Tibial nerve (tissue), 4 donors: ENCODE measurements at places on chromosomes 2 and 18. TPM values are rescaled to one million over a fixed set of nuclear protein-coding genes. Genes with fewer than 3 reads are reported as not detected.

DNA sequence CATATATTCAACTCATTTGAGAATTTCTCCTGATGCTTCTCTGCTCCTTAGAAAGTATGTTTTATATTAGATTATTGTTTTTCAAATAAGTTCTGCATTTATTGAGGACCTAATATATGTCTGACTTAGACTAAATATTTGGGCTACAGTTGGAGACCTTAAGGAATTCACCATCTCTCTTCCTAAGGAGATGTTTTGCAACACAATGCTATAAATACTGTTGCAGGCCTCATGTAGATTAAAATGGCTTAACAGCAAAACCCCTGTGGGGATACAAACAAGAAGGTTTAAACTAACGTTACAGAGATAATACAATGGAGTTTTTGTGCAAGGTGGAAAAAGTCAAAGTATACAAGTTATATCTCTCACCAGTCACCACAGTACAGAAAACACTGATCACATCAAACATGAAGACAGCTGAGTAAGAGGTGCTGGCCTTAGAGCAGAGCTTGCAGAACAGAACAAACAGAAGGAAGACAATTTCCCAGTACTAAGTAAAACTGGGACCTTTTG lies 20.1 kb upstream of the BMPR2 start:
- no peaks in the 10 kb centered on the region for H3K4me1 ChIP-seq
- no peak for DNase-seq
- H3K36me3 ChIP-seq, result no peaks in the 10 kb centered on the region
- H3K27ac ChIP-seq, result no peak overlapping the region
- H3K4me3 ChIP-seq, result no peak overlapping the region
- H3K27me3 ChIP-seq, result no peaks in the 10 kb centered on the region

TMEM198 gene
- total RNA-seq, result 2.4 TPM

DNA sequence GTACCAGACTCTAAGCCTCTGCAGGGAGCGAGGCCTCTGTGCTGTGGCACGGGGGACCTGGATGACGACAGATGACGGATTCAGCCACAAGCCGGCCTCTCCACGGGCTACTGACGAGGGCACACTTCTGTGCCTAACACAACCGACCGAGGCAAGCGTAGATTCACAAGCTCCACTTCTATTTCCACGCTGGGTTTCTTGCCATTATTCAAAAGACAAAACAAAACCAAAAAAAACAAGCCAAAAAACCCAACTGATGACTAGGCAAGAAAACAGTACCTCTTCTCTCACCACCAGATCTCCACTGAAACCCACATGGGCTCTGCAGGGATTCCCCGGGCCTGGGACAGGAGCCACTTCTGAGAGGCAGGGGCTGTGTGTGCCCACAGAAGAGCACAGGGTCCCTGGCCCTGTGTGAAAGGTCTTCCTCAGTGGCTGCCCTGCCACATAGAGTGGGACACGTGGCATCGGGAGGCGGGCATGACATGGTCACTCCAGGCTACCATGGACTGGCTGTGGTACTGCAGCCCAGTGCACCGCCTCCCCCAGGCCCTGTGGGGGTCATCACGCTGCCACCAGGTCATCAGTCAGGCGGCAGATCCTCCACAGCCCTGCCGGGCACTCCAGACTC lies 254.7 kb downstream of the HDAC4 start:
- no peak for DNase-seq
- H3K27me3 ChIP-seq, result no peaks in the 10 kb centered on the region
- H3K4me1 ChIP-seq, result no peaks in the 10 kb centered on the region
- peaks cover 80% of the 10 kb centered on the region for H3K36me3 ChIP-seq
- no peak overlapping the region for H3K4me3 ChIP-seq
- no peak overlapping the region for H3K27ac ChIP-seq

DNA sequence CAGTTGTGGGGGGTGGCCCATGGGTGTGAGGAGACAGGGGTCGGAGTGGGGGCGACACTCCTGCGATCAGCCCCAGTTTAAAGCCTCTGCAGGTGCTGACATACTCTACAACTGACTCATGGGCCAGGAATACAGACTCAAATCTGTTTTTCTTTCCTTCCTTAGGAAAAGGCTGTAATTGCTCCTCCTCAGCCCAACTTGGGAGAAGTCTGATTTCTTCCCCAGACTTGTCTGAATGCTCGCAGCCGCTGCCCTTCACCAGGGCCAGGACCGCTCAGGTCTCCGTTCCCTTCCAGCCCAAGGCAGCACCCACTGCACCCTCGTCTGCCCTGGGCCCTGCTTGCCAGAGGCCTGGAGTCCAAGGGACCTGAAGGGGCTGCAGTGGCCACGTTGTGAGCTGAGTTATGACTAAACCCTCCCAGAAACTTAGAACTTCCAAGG lies 41.3 kb downstream of the RHOB start:
- H3K4me1 ChIP-seq, result peaks cover 57% of the 10 kb centered on the region
- no peaks in the 10 kb centered on the region for H3K36me3 ChIP-seq
- H3K4me3 ChIP-seq, result no peak overlapping the region
- H3K27ac ChIP-seq, result peak overlapping the region; percentile 15
- no peaks in the 10 kb centered on the region for H3K27me3 ChIP-seq

IFIH1 gene
- 12.5 TPM for total RNA-seq

GRCh38 chr2:233147136-233147828 lies 87.1 kb downstream of the INPP5D start:
- H3K36me3 ChIP-seq, result no peaks in the 10 kb centered on the region
- no peaks in the 10 kb centered on the region for H3K27me3 ChIP-seq
- H3K4me1 ChIP-seq, result no peaks in the 10 kb centered on the region
- no peak for DNase-seq
- H3K27ac ChIP-seq, result no peak overlapping the region
- H3K4me3 ChIP-seq, result no peak overlapping the region

- no peaks in the 10 kb centered on the region for H3K27me3 ChIP-seq
- no peaks in the 10 kb centered on the region for H3K4me1 ChIP-seq
- no peak for DNase-seq
- no peak overlapping the region for H3K27ac ChIP-seq
- H3K4me3 ChIP-seq, result no peak overlapping the region
- H3K36me3 ChIP-seq, result no peaks in the 10 kb centered on the region
Measured at GRCh38 chr2:64819774-64820688, 166.3 kb upstream of the SERTAD2 start.

- no peaks in the 10 kb centered on the region for H3K4me1 ChIP-seq
- DNase-seq, result no peak
- H3K27ac ChIP-seq, result no peak overlapping the region
- no peaks in the 10 kb centered on the region for H3K27me3 ChIP-seq
- no peak overlapping the region for H3K4me3 ChIP-seq
Measured at GRCh38 chr2:106685180-106685897, 198.2 kb downstream of the CD8B2 start.

DNA sequence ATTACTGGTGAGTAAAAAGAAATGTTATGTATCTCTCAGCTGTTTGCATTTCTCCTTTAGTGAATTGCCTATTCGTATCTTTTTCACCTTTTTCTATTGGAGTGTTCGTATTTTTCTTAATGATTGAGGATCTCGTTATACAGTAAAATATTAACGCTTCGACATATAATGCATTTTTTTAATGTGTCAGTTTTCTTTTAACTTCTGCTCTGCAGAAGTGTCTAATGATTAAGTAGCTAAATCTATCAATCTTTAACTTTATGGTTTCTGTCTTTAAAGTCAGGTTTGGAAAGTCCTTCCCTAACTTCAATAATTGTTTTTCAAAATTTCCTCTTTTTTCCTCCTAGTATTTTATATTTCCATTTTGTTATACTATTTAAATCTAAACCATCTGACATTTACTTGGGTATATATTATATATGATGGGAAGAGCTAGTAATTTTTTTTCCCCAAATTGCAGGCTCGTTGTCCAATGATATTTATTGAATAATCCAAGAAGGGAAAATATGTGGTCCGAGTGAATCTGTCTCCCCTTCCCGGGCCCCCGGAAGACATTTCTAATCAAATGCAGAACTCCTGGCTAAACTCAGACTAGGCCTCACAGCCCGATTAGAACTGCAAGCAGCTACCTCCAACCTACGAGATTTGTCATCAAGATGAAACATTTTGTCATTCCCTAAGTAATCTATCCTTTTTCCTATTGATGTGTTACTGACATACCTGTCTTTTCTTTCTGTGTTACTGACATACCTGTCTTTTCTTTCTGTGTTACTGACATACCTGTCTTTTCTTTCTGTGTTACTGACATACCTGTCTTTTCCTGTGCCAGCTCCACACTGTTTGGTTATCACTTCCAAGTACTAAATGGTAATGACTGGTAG lies 17.2 kb downstream of the PCBP1 start:
- H3K36me3 ChIP-seq, result no peaks in the 10 kb centered on the region
- H3K27ac ChIP-seq, result peak overlapping the region; percentile 61
- H3K4me3 ChIP-seq, result no peak overlapping the region
- no peak for DNase-seq

AFF3 gene
- 18.4 TPM for total RNA-seq

GRCh38 chr18:2538844-2539243 lies 32.5 kb downstream of the METTL4 start:
- H3K36me3 ChIP-seq, result no peaks in the 10 kb centered on the region
- no peak for DNase-seq
- H3K27me3 ChIP-seq, result no peaks in the 10 kb centered on the region

BMP10 gene
- not detected for total RNA-seq

GRCh38 chr2:96895746-96896651 lies 26.1 kb upstream of the SEMA4C start:
- H3K4me3 ChIP-seq, result no peak overlapping the region
- DNase-seq, result no peak
- H3K27me3 ChIP-seq, result no peaks in the 10 kb centered on the region
- H3K27ac ChIP-seq, result peak overlapping the region; percentile 47

DNA sequence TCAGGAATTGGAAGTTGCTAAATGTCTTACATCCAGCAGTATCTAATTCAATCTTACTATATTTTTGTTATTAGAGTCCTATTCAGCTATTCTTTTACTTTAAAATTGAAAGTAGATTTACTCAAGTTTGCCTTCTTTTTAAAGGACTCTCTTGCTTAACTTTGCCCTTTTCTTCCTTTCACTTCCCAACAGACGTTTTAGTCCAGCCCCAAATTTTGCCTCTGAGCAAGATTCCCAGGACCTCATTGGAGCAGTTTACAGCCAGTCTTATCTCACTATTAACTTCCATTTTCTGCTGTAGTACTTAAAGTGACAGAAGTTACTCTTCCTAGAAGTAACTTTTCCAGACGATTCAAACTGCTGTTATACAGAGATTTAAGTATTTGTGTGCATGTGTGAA lies 1.7 kb upstream of the PRKD3 start:
- H3K36me3 ChIP-seq, result no peaks in the 10 kb centered on the region
- peak overlapping the region; percentile 57 for H3K4me3 ChIP-seq
- no peaks in the 10 kb centered on the region for H3K27me3 ChIP-seq
- peaks cover 39% of the 10 kb centered on the region for H3K4me1 ChIP-seq
- peak overlapping the region; percentile 95 for H3K27ac ChIP-seq

DNA sequence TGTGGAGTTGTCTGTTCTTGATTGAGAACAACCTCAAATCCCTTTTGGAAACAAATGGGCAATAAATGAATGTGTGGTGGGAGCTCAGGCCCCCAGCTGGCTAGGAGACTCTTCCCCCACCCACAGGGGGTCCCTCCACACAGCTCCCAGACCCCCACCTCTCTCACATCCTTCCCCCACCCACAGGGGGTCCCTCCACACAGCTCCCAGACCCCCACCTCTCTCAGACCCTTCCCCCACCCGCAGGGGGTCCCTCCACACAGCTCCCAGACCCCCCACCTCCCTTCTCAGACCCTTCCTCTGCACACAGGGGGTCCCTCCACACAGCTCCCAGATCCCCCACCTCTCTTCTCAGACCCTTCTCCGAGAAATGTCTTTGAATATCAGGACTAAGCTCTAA lies 79.0 kb upstream of the CTDP1 start:
- no peaks in the 10 kb centered on the region for H3K27me3 ChIP-seq
- peaks cover 6% of the 10 kb centered on the region for H3K4me1 ChIP-seq
- H3K27ac ChIP-seq, result no peak overlapping the region
- no peak overlapping the region for H3K4me3 ChIP-seq

GRCh38 chr2:10276481-10277292 lies 26.0 kb upstream of the HPCAL1 start:
- H3K27me3 ChIP-seq, result no peaks in the 10 kb centered on the region
- no peak for DNase-seq
- H3K4me1 ChIP-seq, result peaks cover 14% of the 10 kb centered on the region
- no peaks in the 10 kb centered on the region for H3K36me3 ChIP-seq
- H3K4me3 ChIP-seq, result no peak overlapping the region
- no peak overlapping the region for H3K27ac ChIP-seq

SIGLEC15 gene
- 4.7 TPM for total RNA-seq

DNA sequence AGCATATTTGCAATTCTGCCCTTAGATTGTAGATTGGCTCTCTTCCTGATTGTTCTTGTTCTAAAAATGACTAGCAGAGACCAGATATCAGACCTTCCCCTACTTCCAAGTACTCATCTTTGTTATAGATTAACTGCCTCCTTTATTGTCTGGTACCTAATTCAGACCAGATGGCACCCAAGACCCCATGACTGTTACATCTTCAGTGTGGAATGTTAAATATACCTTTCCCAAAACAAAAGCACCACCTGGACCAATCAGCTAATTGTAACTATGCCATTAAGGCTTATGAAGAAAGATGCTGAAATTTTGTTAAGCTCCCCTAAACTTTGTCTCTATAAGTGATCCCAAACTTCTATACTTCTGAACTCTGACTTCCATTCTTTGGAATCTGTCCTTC lies 12.0 kb upstream of the TFPI start:
- DNase-seq, result no peak
- H3K36me3 ChIP-seq, result no peaks in the 10 kb centered on the region
- H3K4me3 ChIP-seq, result no peak overlapping the region
- no peak overlapping the region for H3K27ac ChIP-seq

GRCh38 chr2:165563468-165564225 lies 94.1 kb downstream of the CSRNP3 start:
- H3K27me3 ChIP-seq, result no peaks in the 10 kb centered on the region
- H3K27ac ChIP-seq, result no peak overlapping the region
- no peaks in the 10 kb centered on the region for H3K36me3 ChIP-seq
- DNase-seq, result no peak
- H3K4me1 ChIP-seq, result no peaks in the 10 kb centered on the region
- H3K4me3 ChIP-seq, result no peak overlapping the region

CTNNA2 gene
- 0.63 TPM for total RNA-seq

GRCh38 chr2:6074089-6074643 lies 382.0 kb downstream of the SOX11 start:
- H3K27ac ChIP-seq, result no peak overlapping the region
- no peaks in the 10 kb centered on the region for H3K27me3 ChIP-seq
- H3K36me3 ChIP-seq, result no peaks in the 10 kb centered on the region
- H3K4me1 ChIP-seq, result peaks cover 17% of the 10 kb centered on the region
